ENCODE measurements at places on chromosomes 7 and 10. TPM values are rescaled to one million over a fixed set of nuclear protein-coding genes. Genes with fewer than 3 reads are reported as not detected.

Gene SP8
- not detected for total RNA-seq

Gene TDRD1
- 0.53 TPM for total RNA-seq

Gene TMEM72
- not detected for total RNA-seq

Gene OR2A1
- total RNA-seq, result not detected

Gene CYP2E1
- 11.9 TPM for total RNA-seq

Gene PTF1A
- total RNA-seq, result not detected

Gene ENKUR
- total RNA-seq, result not detected

DNA sequence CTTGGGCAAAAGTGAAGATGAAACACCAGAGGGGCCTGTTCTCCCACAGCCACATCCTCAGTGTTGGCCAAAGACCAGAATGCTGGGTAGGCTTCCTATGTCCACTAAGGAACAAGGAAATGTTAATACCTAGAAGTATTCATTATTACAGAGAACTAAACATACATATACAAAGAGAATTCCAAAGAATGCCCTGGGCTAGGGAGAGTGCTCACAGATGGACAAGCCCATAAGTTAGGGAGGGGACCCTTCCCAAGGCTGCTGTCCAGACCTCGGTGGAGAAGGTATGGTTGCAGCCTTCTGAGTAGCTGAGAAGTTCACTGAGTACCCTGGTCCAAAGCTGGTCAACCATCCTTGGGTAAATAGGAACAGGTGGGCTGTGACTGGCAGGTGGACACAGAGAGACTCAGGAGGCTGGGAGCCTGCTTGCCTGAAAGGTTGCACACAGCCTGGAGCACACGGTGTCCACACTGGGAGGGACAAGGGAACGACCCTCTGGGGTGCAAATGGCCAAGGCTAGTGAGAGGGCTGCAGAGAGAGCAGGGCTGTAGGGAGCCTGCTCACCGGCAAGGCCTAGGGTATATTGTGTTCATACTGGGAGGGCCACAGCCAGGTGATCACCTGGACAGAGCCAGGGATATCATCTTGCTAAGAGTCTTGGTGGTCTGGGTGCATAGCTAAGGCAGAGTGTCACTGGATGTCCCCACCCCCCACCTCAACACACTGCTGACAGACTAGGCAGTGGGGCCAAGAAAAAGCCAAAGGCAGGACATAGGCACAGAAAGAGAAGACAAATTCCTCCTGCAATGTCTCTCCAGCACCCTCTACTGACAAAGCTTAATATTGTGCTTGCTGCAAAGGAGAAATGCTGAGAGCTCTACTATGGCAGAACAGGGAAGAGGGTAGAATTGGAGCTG, 40.3 kb downstream of the CPVL start:
- no peak for DNase-seq

- DNase-seq, result no peak
Measured at GRCh38 chr10:15313843-15314242, 57.2 kb downstream of the FAM171A1 start.

DNA sequence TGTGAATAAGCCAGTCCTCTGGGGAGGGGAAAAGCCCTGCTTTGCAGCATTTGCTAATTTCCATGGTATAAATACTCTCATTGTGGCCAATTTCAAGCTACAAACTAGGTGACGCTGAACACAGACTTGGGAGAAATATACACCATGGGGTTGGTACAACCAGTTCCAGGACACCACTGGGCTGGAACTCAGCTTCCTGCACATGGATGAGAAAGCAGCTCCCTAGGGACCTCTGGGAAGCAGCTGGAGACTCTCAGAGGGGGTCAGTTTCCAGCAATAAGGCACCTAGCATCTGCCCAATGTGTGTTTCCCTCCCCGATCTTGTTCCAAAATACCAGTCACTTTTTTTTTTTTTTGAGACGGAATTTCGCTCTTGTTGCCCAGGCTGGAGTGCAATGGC, 56.8 kb upstream of the WDR11 start:
- no peak for DNase-seq

DNA sequence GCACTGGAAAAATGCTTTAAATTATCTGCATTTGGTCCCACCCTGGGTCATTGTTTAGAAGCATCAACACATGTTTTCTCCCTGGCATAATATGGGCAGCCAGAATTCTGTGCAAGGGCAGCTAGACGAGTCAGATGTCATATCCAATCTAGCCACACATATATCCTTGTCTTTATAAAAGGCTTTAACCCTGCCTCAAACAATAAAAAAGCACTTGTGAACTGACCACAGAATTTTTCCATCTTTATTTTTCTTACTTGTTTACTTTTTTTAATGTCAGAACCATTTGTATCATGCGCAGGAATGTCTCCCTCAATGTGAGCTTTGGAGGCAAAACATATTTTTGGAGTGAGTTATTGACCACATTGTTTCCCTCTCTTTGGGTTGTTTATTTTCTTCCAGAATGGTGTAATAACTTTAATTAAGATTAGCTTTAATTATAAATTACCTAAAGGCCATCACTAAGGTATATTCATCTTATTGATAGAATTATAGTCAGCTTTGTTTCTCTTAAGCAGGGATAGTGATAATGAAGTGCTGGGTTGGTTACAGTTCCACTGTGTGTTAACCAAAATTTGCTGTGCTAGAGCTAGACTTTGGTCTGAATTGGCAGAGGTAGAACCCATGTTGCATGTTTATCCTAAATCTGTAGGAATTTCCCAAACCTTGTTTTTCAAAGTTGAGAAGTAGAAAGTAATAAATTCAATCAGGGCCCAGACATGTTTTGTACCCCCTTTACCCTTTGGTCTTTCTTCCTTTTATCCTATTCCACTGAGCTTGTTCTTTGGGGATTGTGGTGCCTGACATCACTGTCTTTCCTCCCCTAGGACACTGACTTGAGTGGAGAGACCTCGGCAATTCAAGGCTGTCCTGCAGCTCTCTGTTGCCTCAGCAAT, 1078.4 kb downstream of the KCNMA1 start:
- DNase-seq, result no peak

DNA sequence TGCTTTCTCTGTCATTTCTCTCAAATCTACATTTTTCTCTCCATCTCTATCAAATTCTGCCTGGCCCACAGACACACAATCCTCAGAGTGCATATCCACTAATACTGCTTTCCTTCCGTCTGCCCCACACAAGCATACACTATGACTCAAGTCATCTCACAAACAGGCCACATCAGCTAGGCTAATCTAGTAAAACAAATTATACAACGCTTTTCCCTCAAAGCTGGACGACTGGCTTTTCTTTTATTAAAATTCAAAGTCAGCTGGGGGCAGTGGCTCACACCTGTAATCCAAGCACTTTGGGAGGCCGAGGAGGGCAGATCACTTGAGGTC, 161.1 kb downstream of the FAM107B start:
- DNase-seq, result no peak

Data from ascending aorta (tissue), 2 donors.